ENCODE measurements at places on chromosomes 6 and 20. TPM values are rescaled to one million over a fixed set of nuclear protein-coding genes. Genes with fewer than 3 reads are reported as not detected.

- DNase-seq: no peak
These were observed 508.7 kb upstream of the CITED2 start for GRCh38 chr6:139882977-139883728.

- no peak for DNase-seq
These were observed 773.3 kb upstream of the DEFB115 start for GRCh38 chr20:30484009-30484748.

DNA sequence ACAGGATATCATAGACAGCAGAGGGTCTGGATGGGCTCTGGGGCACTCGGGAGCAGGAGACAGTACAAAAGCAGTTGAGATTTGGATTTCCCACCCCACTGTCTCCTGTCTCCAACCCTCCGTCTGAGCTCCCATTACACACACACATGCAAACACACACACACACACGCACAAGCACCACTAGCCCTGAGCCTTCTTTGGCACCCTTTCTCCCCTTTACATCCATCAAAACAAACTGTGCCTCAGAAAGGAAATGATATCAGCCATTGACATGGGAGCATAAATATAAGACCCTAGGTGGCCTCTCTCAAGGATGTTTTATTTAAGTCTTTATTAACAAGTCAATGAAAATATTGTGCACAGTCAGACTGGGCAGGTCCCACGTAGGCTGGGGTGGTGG lies 17.5 kb downstream of the TTBK1 start:
- no peak for DNase-seq

GRCh38 chr6:80647156-80647555 lies 540.7 kb downstream of the BCKDHB start:
- DNase-seq: no peak

- DNase-seq: no peak
These were observed 406.9 kb downstream of the CDH26 start for GRCh38 chr20:60365064-60365666.

- DNase-seq: no peak
These were observed 10.6 kb downstream of the RAET1E start for GRCh38 chr6:149887343-149887742.

DNA sequence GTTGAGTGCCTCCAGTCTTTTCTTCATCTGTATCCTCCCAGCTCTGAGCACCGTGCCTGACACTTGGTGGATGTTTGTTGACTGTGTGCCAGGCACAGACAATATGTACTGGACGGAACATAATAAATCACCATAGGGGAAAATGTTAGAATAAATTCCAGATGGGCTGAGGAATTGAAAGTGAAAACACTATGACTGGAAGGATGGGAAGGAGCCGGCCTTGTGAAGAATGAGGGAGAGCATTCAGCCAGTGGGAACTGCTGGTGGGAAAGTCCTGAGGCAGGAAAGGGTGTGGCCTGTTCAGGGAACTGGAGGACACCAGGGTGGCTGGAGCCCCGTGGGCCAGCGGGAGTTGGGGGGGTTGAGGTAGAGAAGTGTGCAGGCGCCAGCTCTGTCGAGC lies 75.4 kb downstream of the MTHFD1L start:
- no peak for DNase-seq

DNA sequence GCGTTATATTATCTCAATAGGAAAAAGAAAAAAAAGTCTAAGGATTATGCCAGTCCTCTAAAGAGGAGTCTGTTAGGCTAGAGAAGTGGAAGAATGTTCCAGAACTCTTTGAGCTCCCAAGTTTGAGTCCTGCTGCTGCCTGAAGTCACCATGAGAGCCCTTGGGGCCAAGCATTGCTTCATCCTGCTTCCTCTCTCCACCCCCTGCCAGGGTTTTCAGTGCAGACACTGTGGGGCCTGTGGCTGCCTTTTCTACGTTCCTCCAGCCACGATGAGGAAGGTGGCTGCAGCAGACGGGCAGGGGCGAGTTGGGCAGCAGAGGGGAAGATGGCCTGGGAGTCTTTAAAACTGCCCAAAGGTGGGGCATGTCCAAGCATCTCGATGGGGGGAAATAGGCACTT lies 214.4 kb upstream of the KCNG1 start:
- DNase-seq: no peak

GRCh38 chr6:43901733-43902230 lies 131.8 kb downstream of the VEGFA start:
- no peak for DNase-seq

DNA sequence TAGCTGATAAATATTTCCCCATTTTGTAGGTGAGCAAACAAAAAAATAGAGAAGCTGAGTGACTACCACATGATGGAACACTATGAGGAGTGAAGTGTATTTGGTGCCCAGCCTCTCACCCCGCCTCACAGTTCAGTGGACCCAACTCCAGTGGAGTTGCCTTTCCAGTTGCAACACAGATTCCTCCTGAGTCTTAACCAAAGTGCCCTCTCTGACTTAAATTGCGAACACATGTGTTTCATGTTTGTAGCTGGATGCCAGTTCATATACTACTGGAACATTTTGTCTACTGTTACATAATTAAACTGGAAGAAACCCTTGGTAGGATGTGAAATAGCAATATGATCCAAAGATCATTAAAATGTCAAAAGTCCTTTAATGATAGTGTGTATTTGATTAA lies 448.9 kb downstream of the COL12A1 start:
- DNase-seq: no peak

GRCh38 chr20:53708129-53708968 lies 114.7 kb upstream of the ZNF217 start:
- peak; percentile 30 for DNase-seq

- no peak for DNase-seq
These were observed 188.6 kb downstream of the ZDHHC14 start for GRCh38 chr6:157569543-157569942.

DNA sequence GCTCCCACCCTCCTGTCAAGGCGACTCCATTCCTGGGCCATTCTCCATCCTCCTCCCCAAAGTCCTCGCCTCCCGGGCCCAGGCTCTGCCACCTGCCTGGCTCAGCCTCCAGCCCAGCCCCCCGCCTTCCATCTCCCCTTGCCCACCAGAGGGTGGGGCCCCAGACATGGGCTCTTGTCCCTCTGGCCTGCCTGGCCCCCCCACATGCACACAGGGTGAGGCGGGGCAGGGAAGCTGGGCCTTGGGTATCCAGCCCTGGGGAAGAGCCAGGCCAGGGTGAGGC lies 95.2 kb downstream of the YTHDF1 start:
- DNase-seq: no peak

DNA sequence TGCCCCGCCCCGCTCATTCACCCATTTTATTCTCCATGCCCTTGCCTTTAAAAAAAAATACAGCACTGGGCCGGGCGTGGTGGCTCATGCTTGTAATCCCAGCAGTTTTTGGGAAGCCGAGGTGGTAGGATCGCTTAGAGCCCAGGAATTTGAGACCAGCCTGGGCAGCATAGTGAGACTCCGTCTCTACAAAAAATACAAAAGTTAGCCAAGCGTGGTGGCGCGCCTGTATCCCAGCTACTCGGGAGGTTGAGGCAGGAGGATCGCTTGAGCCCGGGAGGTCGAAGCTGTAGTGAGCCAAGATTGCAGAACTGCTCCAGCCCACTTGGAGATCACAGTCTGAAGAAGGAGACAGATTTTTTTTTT lies 407 bp upstream of the KIF6 start:
- DNase-seq: no peak

DNA sequence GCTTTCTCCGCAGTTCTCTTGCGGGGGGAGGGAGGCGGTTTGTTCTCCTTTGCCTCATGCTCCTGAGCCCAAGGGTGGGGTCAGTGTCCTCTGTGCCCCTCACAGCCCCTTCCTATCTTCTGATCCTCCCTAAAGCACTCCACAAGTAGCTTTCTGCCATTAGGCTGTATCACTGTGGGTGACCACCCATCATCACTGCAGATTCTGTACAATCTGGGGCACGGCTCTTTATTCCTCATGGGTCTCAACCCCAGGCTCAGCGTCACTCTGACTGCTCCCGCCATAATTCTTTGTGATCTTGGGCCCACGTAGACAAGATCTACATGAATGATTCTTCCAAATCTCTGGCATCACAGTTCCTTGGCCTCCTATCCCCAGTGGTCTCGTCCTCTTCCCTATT lies 10.5 kb downstream of the NCR2 start:
- DNase-seq: no peak

GRCh38 chr6:47091886-47092668 lies 49.9 kb upstream of the ADGRF1 start:
- DNase-seq: no peak

DNA sequence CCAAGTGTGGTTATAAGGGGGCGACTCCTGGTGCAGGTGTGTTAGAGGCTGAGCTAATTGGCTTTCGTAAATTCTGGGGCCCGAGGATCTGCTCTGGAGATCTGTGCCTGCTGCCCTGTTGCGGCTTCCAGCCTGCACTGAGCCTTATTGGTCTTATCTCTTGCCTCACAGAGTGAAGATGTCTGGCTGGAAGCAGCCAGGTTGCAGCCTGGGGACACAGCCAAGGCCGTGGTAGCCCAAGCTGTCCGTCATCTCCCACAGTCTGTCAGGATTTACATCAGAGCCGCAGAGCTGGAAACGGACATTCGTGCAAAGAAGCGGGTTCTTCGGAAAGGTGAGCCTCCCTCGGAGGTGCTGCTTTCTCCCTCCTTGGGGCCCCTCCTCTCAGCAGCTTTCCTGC lies 20.0 kb downstream of the PRPF6 start:
- no peak for DNase-seq

DNA sequence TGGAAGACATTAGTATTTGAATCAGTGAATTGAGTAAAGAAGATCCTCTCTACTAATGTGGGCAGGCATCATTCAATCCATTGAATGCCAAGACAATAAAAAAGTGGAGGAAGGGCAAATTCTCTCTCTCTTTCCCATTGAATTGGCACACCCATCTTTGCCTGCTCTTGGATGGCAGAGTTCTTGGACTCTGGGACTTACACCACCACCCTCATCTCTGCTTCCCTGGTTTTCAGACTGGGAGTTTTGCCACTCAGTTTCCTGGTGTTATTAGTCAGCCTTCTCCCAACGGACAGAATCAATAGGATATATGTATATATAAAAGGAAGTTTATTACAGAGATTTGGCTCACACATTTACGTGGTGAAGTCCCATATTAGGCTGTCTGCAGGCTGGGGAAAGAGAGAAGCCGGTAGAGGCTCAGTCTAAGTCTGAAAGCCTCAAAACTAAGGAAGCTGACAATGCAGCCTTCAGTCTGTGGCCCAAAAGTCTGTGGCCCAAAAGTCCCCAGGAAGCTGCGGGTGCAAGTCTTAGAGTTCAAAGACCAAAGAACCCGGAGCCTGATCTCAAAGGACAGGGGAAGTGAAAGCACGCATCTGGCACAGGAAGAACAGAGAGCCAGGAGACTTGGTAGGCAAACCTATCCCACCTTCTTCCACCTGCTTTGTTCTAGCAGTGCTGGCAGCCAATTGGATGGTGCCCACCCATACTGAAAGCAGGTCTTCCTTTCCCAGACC lies 64.4 kb downstream of the SMPDL3A start:
- no peak for DNase-seq

DNA sequence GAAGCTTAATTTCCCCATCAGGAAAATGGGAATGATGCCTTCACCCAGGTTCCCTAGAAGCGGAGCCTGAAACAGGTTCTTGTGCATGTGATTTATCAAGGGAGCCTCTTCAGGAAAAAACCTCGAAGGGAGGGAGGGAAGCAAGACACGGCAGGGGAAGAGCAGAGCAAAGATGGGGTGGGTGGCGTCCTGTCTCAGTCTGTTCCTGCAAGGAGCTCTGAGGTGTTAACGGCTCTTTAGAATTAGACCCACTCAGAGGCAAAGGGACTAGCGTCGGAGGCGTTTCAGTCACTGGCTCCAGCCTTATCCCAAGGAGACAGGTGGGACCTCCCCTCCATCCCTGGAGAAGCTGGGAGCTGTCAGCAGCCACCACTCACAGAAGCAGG lies 15.6 kb upstream of the UBE2V1 start:
- no peak for DNase-seq

DNA sequence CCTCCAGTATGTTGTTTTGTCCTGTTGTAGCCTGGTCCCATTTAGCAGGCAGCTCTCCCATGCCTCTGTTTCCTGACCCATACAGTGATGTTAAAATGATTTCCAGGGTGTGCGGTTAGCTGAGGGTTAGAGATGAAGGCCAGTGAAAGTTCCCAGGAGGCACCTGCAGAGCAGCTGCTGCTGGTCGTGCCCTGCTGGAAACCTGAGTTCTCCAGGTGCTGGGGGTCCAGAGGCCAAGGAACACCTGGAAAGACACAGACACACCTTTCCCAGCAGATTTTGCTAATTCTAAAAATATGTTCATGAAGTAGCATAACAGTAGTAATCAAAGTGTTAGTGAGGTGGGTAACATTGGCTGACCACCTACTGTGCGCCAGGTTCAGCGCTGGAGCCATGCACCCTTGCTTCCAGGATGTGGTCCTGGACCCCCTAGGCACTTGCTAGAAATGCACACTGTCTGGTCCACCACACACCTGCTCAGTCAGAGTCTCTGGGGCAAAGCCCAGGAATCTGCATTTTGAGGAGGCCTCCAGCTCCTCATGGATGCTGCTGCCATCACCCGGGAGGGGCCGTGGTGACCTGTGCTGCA lies 118.7 kb downstream of the SYNDIG1 start:
- no peak for DNase-seq

- no peak for DNase-seq
These were observed 129.9 kb downstream of the EYA2 start for GRCh38 chr20:47024461-47024937.

GRCh38 chr6:1382883-1383728 lies 6.3 kb upstream of the FOXF2 start:
- DNase-seq: no peak

DNA sequence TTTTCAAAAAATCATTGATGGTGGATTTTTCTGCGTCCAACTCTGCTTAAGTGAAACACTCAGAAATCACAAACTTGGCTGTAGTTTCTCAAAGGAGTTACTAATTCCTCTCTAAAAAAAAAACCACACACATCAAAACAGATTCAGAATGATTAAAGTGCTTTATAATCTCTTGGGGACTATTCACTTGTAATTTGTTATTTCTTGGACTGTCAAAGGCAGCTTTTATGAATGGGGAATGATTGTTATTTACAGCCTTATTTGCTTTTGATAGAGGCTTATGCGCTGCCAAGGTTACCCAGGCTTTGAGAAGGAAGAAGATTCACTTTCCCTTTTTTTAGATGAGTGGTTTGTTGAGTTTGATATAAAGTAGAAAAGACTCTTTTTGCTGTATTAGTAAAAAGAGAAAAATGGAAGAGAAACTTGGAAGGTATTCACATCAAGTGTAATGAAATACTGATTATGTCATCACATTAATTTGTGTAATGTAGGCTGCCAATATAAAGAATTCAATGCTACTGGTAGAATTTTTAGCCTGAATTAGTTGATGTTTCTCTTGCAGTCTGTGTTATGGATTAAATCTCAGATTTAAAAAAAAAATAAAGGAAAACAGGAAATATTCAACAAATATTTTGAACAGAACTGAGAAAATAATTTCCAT lies 381.0 kb upstream of the SASH1 start:
- no peak for DNase-seq

GRCh38 chr6:7047128-7047527 lies 60.6 kb upstream of the RREB1 start:
- no peak for DNase-seq

- DNase-seq: peak; percentile 4
These were observed 338 bp downstream of the E2F3 start for GRCh38 chr6:20402092-20402341.

Gene PDE10A
- not detected for total RNA-seq

Gene LSM14B
- total RNA-seq: 58.2 TPM

Gene CCR6
- 10.3 TPM for total RNA-seq

Gene NEURL2
- total RNA-seq: 1.6 TPM

Gene GTSF1L
- not detected for total RNA-seq

Gene LST1
- 13.0 TPM for total RNA-seq

Gene CAGE1
- total RNA-seq: 0.33 TPM

Gene IL17F
- total RNA-seq: not detected

Data from CD8-positive, alpha-beta T cell (primary cell).